Keratinocyte (primary cell): ENCODE measurements at places on chromosomes 6 and 20.
A peak's percentile ranks its signal among the peaks of the same experiment; 100 is the strongest.

DNA sequence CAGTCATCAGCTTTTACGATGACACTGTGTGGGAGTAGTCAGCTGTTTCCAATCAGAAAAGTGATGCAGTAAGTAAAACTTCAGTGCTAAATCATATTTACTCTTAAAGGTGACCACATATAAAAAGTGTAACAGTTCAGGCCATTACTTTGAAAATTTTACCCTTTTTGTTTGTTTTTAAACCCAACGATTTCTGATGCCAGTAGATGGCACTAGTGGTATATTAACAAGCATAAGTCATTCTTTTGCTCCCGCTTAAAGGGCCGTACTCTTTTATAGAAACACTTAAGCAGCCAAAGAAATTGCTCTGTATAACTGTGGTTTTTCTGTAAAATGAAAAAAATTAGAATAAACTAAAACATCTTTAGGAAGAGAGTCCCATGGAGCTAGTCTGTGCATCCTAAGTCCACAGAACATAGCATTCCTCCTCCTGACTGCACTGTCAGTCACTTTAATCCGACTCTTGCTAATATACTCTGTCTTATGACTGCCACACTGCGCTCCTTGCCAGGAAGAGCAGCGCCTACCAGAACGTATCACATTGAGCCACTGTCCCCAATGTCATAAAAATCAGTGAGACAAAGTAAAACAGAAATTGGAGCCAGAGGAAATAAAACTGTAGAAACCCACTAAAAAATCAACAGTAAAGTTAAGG lies 25.0 kb downstream of the HEBP2 start:
- no peak for DNase-seq

- DNase-seq = no peak
Observed at GRCh38 chr6:16402581-16402900, 164.2 kb downstream of the GMPR start.

DNA sequence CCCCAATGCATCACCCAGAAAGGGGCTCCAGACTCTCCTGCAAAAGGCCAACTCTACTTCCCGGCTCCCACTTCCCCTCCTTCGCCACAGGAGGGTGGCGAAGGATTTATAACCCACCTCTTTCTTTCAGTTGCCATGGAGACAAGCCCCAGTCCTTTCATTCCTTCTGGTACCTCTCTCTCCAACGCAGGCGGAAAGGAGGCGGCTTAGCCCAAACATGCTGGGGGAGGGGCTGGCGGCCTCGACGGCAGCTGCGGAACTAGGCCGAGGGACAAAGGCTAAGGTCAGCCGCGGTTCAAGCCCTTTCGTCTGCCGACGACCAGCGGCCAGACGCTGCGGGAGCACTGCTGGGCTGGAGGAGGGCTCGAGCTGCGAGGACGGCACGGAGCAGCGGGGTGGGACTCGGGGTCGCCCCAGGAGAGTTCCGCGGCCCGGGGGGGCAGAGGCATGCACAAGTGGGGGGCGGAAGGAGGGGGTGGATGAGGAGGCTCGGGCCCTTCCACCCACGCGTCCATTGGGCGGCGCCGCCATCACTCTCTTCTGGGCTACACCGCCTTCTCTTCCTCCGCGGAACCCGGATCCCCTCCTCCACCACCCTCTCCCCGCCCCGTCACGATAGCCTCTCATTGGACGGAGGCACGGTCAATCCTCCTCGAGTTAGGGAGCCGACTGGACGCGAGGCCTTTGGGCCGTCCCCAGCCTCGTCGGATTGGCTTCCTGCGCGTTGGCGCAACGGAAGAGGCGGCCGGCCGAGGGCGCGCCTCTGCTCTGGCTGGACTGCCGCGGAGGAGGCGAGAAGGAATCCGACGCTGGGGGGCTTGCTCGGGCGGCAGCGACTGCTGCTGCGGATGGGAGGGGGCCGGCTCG lies at the start of gene PANK2:
PANK2 (plus strand) TSS at position 766 of the 867 bp plus-strand sequence.
- DNase-seq = peak; percentile 78

DNA sequence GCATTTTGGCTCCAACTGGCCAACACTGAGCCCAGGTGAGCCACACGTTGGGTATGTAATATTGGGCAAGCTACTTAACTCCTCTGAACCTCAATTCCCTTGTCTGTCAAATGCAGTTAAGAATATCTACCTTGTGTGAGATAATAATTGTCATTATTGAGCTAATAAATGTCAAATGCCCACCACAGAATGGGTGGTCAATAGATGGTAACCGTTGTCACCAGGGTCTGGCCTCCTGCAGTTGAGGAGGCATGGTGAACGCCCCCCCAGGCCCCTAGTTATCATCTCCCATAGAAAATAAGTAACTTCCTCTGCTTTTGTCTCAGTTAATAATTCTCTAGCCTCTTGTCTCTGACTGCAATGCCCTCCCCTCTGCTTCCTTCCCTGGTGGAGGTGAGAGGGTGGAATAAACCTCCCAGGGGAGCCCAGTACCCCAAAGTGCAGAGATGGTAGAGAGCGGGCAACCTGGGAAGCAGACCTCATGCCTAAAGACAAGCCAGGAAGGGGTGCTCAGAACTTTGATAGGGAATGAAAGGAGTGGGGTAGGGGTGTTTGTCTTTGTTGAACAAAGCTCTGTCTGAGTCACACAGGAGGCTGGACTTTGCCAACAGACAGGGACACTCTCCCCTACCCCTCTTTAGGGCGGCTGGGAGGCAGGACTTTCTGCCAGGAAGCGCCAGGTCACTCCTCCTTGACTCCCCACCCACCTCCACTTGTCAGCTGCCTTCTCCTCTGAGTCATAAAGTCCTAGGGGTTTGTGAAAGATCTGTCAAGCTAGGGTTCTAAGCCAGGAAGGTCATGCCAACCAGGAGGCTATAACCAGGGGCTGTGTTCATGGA lies 1.3 kb upstream of the UNC5CL start:
- DNase-seq = no peak

- DNase-seq = no peak
Observed at GRCh38 chr20:49562311-49563014, 5.5 kb downstream of the PTGIS start.
